ENCODE measurements at places on chromosomes 7 and 10.

- peak; percentile 93 for DNase-seq
Measured at GRCh38 chr7:137681657-137682562, 164.9 kb downstream of the DGKI start.

DNA sequence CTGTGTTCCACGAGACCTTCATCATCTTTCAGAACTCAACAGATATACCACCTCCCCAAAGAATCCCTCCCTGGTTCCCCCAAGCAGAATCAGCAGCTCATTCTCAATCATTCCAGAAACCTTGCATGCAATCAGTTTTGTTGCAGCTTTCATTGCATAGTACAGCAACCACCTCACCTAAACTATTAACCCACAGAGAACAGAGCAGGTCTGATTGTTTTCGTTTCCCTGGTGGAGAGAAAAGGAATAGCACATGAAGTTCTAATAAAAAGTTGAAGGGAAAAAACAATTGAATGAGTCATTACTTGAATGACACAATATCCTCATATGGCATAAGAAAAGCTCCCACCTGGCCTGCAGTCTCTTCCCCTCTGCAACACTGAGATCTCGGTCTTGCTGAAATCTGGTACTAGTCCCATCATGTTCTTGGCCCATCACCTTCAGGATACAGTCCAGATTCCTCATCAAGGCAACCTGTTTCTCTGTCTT is 147.1 kb upstream of the GDF10 start:
- DNase-seq: peak; percentile 51

DNA sequence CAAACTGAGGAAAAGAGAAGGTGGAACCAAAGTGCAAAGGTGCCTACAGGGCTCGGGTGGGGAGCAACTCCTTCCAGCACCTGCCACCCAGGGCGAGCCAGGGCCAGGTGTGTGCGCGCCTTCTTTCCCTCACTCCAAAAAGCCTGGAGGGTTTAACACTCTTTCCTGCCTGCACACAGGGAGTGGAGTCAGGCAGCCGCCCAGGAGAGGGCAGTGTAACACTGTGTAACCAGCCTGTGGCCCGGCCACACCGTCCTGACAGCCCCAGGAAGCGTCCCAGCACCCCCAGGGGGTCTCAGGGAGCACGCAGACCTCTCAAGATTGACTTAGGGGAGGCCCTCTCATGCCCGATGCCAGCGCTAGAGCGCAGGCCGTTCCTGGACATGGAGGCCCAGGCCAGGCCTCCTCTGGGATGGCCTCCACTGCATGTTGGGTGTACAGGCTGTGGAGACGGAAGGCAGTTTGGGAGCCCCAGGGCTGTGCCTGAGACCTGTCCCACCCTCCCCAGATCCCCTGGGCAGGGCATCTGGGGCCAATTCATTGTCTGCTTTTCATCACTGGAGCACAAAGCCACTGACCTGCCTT is 13.4 kb downstream of the BRI3 start:
- DNase-seq: peak; percentile 76

GRCh38 chr10:128318913-128319312 is 192.7 kb upstream of the MKI67 start:
- DNase-seq: no peak

GRCh38 chr10:8725343-8725742 is 670.9 kb downstream of the GATA3 start:
- no peak for DNase-seq

DNA sequence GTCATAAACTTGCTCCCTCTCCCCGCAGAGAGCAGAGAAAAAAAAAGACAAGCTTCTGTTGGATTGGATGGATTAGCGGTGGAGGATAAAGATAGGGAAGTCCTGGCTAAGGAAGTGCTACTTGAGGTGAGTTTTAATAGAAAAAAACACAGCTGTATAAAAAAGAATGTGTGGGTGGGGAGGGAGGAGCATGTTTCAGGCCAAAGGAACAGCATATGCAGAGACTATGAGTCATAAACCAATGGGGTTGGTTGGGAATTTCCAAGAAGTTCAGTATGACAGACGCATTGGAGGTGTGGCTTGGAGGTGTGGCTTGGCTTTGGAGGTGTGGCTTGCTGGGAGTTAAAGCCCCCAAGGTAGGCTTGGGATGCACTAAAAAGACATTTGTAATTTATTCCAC is 103.0 kb upstream of the LSM8 start:
- peak; percentile 63 for DNase-seq

- no peak for DNase-seq
Measured at GRCh38 chr10:15352836-15353235, 18.3 kb downstream of the FAM171A1 start.

DNA sequence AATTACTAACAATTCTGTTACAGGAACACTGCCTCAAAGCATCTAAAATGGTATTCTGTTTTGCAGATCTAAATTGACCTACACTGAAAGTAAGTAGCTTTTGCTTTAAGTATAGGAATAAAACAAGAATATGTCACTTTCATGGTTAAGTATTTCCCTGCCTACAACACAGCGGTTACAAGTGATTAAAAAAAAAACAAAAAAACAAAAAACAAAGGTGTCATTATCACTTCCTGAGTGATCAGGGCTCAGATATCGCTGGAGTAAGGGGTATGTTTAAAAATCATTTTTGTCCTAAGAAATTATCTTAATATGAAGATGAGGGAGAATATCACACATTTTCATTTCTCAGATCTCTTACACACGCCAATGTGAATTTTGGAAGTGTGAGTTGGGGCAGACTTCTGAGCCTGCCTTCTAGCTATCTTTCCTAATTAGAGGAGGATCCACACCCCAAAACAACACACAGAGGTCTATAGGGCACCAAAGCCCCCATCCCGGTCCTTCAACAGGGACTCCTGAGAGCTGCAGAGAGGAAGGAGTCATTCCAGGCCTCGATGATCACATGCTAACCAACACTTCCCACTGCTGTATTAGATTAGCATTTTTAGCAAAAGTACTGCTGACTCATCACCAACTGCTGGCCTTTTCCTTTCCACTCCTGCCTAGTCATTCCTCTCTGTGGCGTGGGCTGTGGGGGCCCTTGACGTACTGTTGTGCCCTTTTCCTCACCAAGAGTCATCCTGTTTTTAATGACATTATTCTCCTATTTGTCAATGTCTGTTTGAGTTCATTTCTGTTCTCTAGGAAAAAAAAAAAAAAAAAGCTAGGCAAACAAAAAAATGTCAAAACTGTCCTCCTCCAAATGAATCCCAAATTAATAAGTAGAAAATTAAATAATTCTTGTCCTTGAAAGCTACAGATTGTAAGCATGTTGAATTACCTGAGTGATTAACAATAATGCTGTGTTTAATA is 31.2 kb downstream of the PRTFDC1 start:
- DNase-seq: peak; percentile 98

Data from GM23248 (cell line).